ENCODE measurements at places on chromosomes 6 and 20. TPM values are rescaled to one million over a fixed set of nuclear protein-coding genes. Genes with fewer than 3 reads are reported as not detected.

The CDH4 gene
- 0.45 TPM for polyA plus RNA-seq

The DAAM2 gene
- not detected for polyA plus RNA-seq

The OPRM1 gene
- polyA plus RNA-seq, result 2.8 TPM

The SYNDIG1 gene
- 92.0 TPM for polyA plus RNA-seq

The DPPA5 gene
- not detected for polyA plus RNA-seq

The HLA-DRB1 gene
- not detected for polyA plus RNA-seq

All from Purkinje cell (primary cell).